ENCODE measurements at places on chromosomes 12 and 14.

DNA sequence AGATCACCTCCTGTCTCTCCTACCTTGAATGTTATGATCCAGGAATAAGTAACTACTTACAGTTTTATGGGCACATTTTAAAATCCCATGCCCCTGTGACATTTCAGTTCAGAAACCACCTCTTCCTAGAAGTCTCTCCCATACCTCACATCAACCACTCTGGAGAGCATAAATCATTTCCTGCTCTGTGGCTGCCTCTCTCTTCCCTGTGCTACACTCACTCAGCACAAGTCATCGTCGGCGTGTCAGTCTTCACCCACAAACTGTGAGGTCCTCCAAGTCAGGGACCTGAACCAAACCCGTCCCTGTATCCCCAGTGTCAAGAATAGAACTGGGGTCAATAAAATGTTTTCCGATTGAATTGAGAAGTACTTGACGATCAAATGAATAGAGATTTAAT is 863.3 kb downstream of the BCL11B start:
- DNase-seq, result no peak

DNA sequence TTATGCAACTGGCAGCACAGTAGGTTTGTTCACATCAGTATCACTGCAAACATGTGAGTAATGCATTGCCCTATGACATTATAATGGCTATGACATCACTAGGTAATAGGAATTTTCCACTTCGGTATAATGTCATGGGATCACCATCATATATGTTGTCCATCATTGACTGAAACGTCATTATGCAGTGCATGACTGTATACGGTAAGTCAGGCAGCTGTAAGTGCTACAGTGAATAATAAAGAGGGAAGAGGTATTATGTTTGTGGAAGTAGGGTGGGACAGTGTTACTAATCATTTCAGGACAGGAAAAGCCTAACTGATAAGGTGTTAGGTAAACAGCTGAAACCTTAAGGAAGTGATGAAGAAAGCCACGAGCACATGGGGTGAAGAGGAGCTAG is 68.1 kb downstream of the ANO4 start:
- DNase-seq, result peak; percentile 23

DNA sequence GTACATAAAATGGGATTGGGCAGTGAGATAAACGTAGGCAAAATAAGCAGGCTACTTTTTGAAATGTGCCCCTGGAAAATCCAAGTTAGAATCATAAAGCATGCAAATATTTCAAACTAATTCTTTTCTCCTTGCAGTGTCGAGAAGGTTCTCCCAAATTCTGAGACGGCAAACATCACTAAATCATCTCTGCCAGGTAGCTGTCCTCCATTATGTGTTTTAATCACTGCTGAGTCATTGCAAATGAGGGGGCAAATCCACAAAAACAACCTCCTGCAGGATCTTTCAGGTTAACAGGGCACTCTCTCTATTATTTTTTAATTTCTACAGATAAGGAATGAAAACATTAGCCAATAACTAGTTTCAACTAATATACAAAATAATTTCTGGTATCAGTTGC is 63.2 kb upstream of the RIC8B start:
- no peak for DNase-seq

- DNase-seq, result no peak
Observed at GRCh38 chr12:19138551-19138950, 9.0 kb downstream of the PLEKHA5 start.

DNA sequence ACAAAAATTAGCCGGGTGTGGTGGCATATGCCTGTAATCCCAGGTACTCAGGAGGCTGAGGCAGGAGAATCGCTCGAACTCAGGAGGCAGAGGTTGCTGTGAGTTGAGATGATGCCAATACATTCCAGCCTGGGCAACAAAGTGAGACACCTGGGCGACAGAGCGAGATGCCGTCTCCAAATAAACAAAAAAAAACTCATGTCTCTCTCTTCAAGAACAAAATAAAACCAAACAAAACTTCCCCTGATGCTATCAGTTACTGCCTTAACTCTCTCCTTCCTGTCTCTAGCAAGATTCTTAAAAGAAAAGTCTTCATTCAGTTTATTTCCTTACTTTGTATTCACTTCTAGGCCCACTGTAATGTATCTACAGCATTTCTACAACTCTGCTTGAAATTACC is 20.8 kb downstream of the KLHL28 start:
- no peak for DNase-seq

GRCh38 chr14:73814153-73814552 is 37.5 kb upstream of the PTGR2 start:
- no peak for DNase-seq

- DNase-seq, result no peak
Observed at GRCh38 chr12:110111476-110112334, 12.5 kb upstream of the IFT81 start.

DNA sequence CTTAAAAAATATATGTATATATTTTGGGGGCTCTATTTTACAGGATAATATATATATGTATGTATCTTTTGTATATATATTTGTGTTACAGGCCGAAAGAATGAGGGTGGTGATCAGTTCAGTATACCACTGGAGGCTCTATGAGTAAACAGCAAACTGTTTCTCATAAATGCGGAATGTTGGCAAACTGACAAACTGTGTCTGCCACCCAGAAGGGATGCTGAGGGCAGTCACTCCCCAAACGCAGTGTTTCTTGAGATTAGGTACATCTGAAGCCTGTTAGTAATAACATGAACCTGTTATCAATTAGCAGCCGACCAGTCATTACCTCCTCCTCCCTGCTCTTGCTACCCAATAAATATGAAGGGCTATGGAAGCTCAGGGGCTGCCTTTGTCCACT is 20.8 kb downstream of the TNFAIP2 start:
- DNase-seq, result peak; percentile 66

DNA sequence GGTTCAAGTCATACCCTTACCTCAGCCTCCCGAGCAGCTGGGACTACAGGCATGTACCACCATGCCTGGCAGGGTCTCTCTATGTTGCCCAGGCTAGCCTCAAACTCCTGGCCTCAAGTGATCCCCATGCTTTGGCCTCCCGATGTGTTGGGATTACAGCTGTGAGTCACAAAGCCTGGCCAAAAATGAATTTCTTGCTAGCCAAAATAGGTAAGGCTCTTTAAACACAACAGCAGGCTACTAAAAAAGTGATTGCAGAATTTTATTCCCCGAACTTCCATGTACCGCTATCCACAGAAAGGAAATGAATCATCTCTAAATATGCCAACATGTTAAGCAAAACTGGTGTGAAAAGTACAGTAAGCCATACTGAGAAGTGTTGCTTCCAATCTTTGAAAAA is 50.6 kb downstream of the WDHD1 start:
- DNase-seq, result no peak

GRCh38 chr12:124533456-124533855 is 34.0 kb downstream of the NCOR2 start:
- no peak for DNase-seq

DNA sequence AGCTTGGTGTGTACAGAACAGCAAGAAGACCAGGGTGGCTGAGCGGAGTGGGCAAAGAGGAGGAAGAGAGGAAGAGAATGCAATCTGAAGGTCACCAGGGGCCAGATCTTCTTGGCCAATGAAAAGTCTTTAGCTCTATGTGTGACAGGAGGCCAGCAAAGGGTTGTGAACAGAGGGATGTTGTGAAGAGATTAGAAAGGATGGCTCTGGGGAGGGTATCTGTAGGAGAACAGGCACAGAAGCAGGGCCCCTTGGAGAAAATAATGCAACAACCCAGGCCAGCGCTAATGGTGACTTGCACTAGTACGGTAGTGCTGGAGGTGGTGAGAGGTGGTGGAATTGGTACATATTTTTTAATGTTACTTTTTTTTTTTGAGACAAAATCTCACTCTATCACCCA is 97.2 kb downstream of the NT5DC3 start:
- DNase-seq, result no peak

DNA sequence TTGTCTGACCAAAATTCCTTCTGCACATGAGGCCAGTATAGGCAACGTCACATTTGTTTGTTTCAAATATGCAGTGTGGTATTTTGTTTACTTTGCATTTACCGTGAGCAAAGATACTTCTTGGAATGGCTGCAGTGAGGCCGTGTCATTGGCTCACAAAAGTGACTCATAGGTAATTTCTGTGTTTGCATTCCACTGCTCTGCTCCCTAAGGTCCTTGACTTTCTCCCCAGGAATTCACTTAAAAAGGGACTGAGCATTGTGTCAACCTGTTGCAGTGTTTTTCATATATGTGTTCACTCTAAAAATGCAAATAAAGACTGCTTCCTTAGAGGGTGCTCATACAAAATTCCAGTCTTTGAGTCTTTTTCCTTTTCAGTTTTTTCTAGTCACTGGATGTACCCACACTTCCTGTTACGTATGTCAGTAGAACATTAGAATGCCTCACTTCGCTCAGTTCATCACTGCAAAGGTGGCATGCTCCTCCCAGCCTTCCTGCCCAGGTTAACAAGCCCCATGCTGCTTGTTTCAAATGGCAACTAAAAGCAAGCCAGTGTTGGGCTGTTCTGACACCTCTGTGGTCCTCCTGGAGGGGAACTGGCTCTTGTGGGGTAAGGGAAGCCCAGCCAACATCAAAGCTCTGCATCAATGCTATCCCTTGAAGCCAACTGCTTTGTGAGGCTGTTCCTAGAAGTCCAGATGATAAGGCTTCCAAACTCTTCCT is 9.1 kb downstream of the C12orf76 start:
- peak; percentile 91 for DNase-seq

GRCh38 chr12:60148831-60149230 is 553.0 kb downstream of the SLC16A7 start:
- no peak for DNase-seq

- DNase-seq, result no peak
Observed at GRCh38 chr14:75554482-75554881, 23.9 kb upstream of the FLVCR2 start.

DNA sequence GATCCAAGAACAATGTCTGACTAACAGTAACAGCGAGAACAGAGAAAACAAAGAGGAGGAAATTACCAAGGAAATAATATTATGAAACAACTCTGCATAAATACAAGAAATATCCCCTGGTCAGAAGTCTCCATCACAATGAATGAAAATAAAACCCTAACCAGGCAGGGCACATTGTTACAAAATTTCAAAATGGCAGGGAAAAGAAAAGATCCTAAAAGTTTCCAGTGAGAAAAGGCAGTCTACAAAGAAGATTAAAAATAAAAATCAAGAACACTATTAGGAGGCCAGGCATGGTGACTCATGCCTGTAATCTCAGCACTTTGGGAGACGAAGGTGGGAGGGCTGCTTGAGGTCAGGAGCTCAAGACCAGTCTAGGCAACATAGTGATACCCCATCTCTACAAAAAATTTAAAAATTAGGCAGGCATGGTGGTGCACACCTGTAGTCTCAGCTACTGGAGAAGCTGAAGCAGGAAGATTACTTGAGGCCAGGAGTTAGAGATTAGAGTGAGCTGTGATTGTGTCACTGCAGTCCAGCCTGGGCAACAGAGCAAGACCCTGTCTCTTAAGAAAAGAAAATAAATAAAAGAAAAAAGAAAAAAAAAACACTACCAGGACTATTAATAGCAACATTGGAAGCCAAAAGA is 47.8 kb downstream of the FERMT2 start:
- DNase-seq, result no peak

DNA sequence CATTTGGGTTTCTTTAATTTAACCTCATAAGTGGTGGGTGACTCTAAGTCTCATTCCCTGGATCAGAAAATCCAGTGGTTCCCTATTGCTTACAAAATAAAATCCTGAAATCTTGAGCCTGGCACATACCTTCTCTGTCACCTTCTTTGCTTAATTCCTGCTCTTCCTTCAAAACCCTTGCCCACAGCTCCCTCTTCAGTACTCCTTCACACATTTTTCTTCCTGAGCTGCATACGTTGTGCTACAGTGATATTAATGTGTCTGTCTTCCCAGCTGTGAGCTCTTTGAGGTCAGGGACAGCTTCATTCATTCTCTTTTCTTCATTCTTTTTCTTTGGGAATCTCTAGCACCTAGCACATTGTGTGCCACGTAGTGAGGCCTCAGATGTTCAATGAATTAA is 9.5 kb downstream of the TSPAN11 start:
- no peak for DNase-seq
